ENCODE measurements at places on chromosomes 2 and 18. TPM values are rescaled to one million over a fixed set of nuclear protein-coding genes. Genes with fewer than 3 reads are reported as not detected.
A peak's percentile ranks its signal among the peaks of the same experiment; 100 is the strongest.

DNA sequence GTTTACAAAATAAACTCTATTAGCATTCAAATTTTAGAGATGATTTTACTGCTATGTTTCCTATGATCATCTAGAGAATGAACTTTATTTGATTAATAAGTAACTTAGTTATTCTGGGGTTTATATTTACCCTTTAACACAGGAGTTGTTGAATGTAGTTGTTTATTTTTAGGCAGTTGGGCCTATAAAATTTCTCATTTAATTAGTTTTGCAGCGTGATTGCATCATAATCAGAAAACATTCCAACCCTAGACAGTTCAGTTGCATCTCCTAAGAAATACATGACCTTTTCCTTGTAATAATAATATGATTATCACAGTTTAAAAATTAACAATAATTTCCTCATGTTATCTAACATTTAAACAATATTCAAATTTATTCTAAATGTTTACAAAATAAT lies 224.7 kb upstream of the CDH7 start:
- DNase-seq = no peak

DNA sequence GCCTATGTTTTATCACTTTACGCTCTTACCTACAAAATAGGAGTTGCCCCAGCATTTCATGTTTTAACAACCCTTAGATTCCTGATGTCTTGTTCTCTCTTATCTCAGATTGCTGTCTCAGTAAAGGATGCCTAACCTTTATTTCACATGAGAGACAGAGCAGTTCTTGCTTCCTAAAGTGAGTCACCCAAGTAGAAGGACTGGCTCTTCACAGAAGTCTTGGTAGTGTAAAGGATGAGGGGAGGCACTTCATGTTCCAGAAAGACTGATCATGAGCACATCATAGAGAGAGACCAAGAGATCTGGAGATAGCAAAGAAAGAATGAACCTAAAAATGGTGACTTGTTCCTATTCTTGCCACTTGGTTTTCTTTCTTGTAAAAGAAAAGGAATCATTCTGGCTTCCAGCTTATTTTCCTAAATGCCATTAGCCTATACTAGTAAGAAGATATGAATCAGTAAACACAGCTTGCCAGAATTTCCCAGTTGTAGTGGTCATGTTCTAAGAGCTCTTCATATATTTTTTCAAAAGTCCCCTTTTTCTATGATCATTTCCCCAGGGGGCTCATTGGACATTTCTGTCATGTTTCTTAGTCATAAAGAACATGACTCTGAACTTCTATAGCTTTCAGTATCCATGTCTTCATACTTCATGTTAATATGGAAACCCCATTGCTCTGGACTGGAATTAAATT lies 54.9 kb downstream of the MAPRE2 start:
- DNase-seq = no peak

- DNase-seq = no peak
Observed at GRCh38 chr2:3598912-3599854, 4.3 kb downstream of the COLEC11 start.

GRCh38 chr2:118223992-118224894 lies 136.0 kb downstream of the INSIG2 start:
- peak; percentile 62 for DNase-seq

DNA sequence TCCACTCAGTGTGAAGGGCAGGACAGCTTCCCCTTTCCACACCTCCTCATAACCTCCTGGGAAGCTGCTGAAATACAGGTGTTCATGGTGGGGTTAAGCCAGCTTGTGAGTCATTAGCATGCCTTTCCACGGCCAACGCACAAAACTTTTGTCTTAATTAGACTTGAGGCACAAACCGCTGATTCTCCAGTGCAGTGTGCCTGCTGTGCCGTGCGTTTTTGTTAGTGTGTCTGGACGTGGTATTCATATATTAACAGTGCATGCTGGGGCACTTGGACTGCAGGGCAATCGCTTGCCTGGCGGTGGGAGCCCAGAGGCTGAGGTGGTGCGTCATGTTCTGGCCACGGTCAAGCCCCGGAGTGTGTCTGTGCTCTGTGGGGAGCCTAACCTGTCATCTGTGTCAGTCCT lies 156.2 kb downstream of the SH3RF3 start:
- no peak for DNase-seq

- DNase-seq = no peak
Observed at GRCh38 chr2:158187908-158188307, 86.2 kb downstream of the UPP2 start.

DNA sequence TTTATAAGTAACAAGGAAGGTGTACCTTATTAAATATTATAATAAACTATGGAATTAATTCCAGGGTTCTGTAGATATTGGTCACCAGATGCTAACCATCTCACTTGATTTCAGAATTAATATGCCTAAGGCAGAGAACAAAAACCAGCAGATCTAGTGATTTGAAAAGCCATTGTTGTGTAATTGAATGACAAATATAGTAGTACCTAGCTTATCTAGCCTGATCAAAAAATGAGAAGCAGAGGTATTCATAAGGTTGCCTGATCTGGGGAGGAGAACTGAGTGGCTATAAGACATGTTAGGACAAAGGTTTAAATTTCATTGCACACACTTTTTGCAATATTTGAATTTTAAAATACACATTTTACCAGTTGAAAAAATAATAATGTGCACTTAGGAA lies 132.0 kb upstream of the UBE2E3 start:
- DNase-seq = no peak

GRCh38 chr2:213090772-213091171 lies 60.6 kb downstream of the IKZF2 start:
- DNase-seq = no peak

- DNase-seq = peak; percentile 65
Observed at GRCh38 chr2:219352448-219353023, 20.0 kb upstream of the RESP18 start.

- no peak for DNase-seq
Observed at GRCh38 chr2:72921088-72921851, 4.0 kb downstream of the EMX1 start.

DNA sequence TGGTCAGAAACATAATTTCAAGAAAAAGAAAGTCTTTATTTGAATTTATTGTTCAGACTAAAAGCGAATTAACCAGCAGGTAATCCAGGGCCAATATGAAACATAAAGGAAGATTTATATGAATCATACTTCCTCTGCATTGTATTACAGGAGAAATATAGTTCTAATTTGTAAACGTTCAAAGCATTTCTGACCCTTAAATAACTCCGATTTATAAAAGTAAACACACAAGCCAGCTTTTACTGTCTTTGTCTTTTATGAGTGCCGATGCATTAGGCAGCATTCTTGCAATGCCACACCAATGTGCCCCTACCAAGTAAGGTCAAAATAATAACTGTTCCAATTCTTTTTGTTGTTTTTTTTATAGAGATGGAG lies 118.8 kb upstream of the RBBP8 start:
- no peak for DNase-seq

- DNase-seq = no peak
Observed at GRCh38 chr2:85905187-85905666, 16.4 kb upstream of the ST3GAL5 start.

GRCh38 chr2:115161771-115162493 lies 719.5 kb downstream of the DPP10 start:
- peak; percentile 28 for DNase-seq

- no peak for DNase-seq
Observed at GRCh38 chr2:231930593-231931281, 4.5 kb upstream of the NPPC start.

DNA sequence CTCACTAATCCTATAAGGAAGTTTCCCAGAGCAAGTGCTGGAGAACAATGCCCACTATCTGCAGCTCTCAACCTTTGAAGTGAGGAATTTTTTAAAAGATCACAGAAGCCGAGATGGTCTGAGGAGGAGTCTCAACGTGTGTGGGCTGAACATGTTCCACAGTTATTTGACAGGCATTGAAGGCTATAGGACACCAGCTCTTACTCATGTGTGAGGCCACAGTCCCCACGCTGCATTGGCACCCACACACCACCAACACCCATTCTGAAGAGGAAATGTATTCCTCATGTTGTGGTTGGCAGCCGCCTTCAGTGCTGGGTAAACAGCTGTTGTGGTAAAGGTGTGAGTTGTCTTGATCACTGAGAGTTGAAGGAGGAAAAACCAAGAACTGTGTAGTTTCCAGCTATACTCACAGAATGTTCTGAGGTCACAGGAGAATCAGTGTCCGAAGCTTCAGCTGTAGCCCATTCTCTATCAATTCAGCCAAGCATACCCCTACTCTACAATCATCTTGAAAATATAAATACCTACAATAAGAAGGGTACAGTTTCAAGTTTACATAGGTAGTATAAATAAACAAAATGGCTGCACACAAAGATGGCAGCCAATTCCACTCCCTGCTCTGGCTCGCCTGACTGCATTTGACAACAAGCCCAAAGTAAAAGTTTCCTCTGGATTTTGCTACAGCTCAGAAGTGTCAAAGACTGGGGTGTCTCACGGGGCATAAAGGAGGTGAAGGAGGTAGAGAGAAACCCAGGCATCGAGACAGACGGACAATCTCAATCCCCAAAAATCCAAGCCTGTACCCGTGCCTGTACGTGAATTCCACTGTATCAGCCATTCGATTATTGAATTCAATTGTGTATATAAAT lies 12.1 kb downstream of the CD226 start:
- peak; percentile 75 for DNase-seq

DNA sequence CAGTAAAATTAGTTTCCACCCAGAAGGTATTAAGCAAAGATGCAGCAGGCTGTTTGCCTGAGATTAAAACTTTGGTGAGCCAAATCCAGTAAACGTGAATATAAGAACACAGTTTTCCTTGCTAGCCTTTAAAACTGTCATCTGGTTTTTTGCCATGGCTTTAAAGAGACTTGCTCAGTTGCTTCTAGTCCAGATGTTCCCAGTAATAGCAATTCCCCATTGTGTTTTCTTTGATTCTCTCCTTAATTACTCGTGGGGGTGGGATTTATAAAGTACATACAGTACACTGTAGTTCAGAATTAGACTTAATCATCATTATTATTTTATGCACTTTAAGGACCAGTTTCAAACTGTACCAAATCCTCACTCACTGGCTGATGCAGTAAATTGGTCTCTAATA lies 303.5 kb upstream of the ZNF804A start:
- DNase-seq = no peak

- no peak for DNase-seq
Observed at GRCh38 chr2:165472922-165473321, 3.4 kb downstream of the CSRNP3 start.

DNA sequence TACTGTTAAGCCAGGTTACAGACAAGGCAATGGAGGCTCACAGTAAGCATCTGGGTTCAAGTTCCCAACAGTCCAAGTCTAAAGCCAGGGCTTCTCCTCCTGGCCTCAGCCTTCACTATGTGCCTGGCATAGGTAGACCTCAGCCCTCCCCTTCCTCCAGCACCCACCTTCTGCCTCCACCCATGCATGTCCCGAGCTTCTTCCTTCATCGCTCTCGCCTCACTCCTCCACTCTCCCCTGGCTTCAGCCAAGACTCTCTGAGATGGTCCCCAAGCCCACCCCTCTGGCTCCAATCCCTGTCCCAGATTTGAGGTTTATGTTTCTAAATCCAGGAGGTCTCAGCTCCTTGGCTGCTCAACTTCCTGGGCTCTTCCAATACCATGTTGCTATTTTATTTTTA lies 26.9 kb downstream of the CENPA start:
- no peak for DNase-seq

DNA sequence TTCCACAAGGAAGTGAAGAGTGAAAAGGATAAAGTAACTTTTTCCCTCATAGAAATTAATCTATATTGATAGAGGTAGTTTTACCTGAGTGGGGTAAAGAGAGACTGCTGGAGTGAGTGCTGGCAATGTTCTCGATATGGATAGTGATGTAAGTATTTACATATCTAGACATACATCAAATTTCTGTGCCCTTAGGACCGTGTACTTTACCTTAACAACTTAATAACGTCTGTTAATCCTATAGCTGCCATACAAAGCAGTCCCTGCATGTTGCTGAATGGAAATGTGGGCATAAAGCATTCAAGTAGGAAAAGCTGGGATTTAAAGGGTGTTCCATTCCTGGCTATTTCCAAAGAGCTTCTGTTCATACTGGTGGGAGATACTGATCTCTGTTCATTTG lies 162.4 kb upstream of the NOSTRIN start:
- no peak for DNase-seq

GRCh38 chr2:196590286-196590685 lies 49.2 kb upstream of the CCDC150 start:
- no peak for DNase-seq

GRCh38 chr2:636641-637405 lies 40.4 kb downstream of the TMEM18 start:
- peak; percentile 67 for DNase-seq

- DNase-seq = no peak
Observed at GRCh38 chr2:38492042-38492615, 110.6 kb downstream of the HNRNPLL start.

- no peak for DNase-seq
Observed at GRCh38 chr2:38105922-38106321, 30.0 kb upstream of the CYP1B1 start.

DNA sequence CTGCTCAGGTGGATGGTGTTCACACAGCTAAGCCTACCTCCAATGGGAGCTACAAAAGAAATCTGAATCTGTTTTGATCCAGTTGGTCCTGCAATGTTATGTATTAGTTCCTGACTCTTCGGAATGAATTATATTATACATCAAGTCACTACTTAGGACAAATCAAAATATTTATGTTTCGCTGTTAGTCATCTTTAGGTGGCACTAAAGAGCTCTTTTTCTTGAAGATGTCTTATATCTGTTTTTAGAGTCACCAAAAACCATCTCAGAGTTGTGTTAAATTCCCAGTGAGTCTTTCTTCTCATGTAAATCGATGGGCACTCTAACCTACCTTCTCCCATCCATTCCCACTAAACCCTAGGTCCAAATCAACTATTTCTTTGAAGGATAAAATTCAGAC lies 2.2 kb downstream of the DNER start:
- no peak for DNase-seq

DNA sequence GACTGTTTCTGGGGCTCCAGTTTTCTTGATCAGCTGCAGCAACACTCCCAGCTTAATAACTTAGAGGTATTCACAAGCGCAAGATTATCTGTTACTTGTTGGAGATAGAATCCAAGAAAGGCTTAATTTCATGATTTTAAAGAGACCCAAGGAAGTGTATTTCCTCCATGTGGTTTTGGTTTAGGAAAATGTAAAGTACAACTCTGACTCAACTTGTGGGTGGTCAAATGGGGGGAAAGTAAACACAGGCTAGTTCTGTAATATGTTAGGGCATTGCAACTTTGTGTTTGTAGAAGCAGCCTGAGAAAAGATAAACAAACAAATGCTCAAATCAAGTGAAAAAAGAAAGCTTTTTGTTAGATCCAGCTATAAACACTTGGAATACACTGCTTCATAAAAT lies 90.1 kb upstream of the COL3A1 start:
- DNase-seq = no peak

GRCh38 chr2:101294861-101295260 lies 13.6 kb downstream of the RNF149 start:
- DNase-seq = no peak

The MYO7B gene
- total RNA-seq = 4.7 TPM

The MAT2A gene
- total RNA-seq = 222 TPM

The SAG gene
- total RNA-seq = not detected

The CHRNG gene
- total RNA-seq = not detected

The SRD5A2 gene
- not detected for total RNA-seq

The SULT1C4 gene
- not detected for total RNA-seq

The XDH gene
- not detected for total RNA-seq

The NEB gene
- total RNA-seq = 0.43 TPM

The VAMP5 gene
- total RNA-seq = 66.7 TPM

The LRRTM4 gene
- total RNA-seq = not detected

The COL4A3 gene
- not detected for total RNA-seq

The LIPG gene
- total RNA-seq = 0.09 TPM

The FEV gene
- total RNA-seq = not detected

The AGXT gene
- total RNA-seq = not detected

The BOLL gene
- not detected for total RNA-seq

The GTF2A1L gene
- total RNA-seq = not detected

The SMAD4 gene
- total RNA-seq = 105 TPM

The L3MBTL4 gene
- 0.09 TPM for total RNA-seq

The MROH2A gene
- not detected for total RNA-seq

The FBXO41 gene
- total RNA-seq = 35.7 TPM
